ENCODE measurements at places on chromosomes 5 and 9. TPM values are rescaled to one million over a fixed set of nuclear protein-coding genes. Genes with fewer than 3 reads are reported as not detected.

DNA sequence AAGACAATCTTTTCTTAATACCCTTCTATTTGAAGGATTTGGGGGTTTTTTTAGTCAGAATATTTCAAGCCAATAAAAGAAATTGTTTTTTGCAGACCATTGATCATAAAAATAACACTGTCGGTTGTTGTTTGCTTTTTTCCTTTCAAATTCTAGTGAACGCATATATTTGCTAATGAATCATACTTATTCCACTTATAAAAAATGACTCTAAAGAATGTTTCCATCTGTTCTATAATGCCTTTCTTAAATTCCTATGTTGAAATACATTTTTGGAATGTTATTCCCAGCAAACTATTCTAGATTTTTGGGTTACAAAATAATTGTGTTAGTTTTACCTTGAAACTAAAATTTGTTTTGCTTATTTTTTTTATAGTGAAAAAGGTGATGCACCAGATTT is 32.2 kb downstream of the CWC27 start:
- H3K36me3 ChIP-seq: peaks cover 10% of the 10 kb centered on the region
- H3K27ac ChIP-seq: no peak overlapping the region
- no peaks in the 10 kb centered on the region for H3K27me3 ChIP-seq

GRCh38 chr5:128541385-128541784 is 3.3 kb upstream of the FBN2 start:
- peaks cover 31% of the 10 kb centered on the region for H3K27me3 ChIP-seq
- H3K4me1 ChIP-seq: peaks cover 8% of the 10 kb centered on the region
- H3K27ac ChIP-seq: no peak overlapping the region
- no peak for DNase-seq
- no peak overlapping the region for H3K4me3 ChIP-seq
- H3K36me3 ChIP-seq: peaks cover 11% of the 10 kb centered on the region

DNA sequence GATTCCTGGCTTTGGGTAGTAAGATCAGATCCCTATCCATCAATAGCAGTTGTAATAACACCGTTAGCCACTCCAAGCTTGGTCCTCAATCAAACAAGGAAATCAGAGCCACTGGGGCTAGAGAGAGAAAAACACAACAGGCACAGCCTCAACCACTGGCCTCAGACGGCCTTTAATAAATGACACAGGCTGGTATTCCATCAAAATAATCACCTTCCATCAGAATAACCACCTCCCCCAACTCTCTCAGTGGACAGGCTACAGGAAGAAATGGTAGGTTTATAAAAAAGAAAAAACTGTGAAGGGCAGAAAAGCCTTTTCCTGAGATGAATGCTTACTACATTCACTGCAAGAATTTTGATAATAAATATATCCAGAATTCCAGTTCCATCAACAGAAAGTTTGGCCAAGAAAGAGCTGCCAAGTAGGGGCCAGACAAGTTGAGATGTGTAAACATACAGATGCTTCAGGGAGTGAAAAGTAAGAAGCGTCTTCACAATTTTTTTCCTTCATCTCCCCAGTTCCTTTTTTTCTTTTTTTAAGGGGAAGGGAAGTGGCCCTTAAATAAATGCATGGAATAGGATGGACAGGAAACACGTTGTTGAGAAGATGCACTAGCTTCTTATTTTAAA is 5.5 kb downstream of the FOXD1 start:
- peak overlapping the region; percentile 37 for H3K4me3 ChIP-seq
- H3K36me3 ChIP-seq: no peaks in the 10 kb centered on the region
- H3K4me1 ChIP-seq: peaks cover 48% of the 10 kb centered on the region
- no peak overlapping the region for H3K27ac ChIP-seq
- no peak for DNase-seq
- H3K27me3 ChIP-seq: peaks cover 94% of the 10 kb centered on the region

- peak overlapping the region; percentile 23 for H3K27ac ChIP-seq
- peak; percentile 61 for DNase-seq
- H3K4me3 ChIP-seq: no peak overlapping the region
These were observed 22.1 kb downstream of the SARDH start for GRCh38 chr9:133715866-133716563.

GRCh38 chr9:34691936-34692315 is 850 bp upstream of the CCL19 start:
- H3K27ac ChIP-seq: no peak overlapping the region
- H3K27me3 ChIP-seq: peaks cover 7% of the 10 kb centered on the region
- no peaks in the 10 kb centered on the region for H3K36me3 ChIP-seq
- peaks cover 15% of the 10 kb centered on the region for H3K4me1 ChIP-seq

FBP1 gene
- total RNA-seq: 5.7 TPM

ST6GALNAC6 gene
- total RNA-seq: 45.3 TPM

GARIN3 gene
- total RNA-seq: not detected
